ENCODE measurements at places on chromosomes 2 and 18.

GRCh38 chr2:99975386-99975785 lies 167.0 kb downstream of the AFF3 start:
- DNase-seq, result no peak

DNA sequence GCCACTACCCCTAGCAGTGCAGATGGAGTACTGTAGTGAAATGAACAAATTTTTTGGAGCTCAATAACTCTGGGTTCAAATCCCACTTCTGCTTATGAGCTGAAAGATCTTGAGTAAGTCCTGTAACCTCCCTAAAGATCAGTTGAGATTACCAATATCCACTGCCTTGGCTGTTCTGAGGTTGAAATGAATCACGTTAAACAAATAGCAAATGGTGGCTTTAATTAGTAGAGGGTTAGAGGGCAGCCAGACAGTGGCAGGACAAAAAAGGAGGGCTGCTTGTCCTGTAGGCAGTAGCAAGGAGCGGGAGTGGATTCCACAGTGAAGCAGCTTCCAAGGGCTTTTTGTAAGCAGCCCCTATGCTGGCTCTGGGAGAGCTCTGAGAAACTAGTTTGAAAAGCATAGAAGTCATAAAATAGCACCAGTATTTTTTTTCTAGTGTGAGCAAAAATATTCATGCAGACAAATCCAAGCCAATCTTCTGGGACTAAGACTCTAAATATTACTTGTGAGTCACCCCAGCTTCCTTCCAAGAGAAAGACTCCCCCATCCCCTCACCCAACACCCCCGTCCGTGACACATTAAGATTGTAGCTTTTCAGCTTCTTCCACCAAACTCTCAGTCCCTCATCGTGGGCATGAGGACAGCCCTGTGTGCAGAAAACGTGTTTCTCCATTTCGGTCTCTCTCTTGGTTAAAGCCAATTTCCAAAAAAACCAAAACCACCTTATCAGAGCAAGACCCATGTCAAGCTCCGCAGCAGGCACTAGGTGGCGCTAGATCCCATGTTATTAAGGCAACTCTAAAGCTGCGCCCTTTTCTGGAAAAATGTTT lies 123.5 kb upstream of the LGALSL start:
- peak; percentile 68 for DNase-seq

GRCh38 chr18:56789004-56789888 lies 138.1 kb downstream of the WDR7 start:
- DNase-seq, result no peak

- DNase-seq, result no peak
These were observed 367.4 kb downstream of the NCKAP5 start for GRCh38 chr2:133200684-133201421.

DNA sequence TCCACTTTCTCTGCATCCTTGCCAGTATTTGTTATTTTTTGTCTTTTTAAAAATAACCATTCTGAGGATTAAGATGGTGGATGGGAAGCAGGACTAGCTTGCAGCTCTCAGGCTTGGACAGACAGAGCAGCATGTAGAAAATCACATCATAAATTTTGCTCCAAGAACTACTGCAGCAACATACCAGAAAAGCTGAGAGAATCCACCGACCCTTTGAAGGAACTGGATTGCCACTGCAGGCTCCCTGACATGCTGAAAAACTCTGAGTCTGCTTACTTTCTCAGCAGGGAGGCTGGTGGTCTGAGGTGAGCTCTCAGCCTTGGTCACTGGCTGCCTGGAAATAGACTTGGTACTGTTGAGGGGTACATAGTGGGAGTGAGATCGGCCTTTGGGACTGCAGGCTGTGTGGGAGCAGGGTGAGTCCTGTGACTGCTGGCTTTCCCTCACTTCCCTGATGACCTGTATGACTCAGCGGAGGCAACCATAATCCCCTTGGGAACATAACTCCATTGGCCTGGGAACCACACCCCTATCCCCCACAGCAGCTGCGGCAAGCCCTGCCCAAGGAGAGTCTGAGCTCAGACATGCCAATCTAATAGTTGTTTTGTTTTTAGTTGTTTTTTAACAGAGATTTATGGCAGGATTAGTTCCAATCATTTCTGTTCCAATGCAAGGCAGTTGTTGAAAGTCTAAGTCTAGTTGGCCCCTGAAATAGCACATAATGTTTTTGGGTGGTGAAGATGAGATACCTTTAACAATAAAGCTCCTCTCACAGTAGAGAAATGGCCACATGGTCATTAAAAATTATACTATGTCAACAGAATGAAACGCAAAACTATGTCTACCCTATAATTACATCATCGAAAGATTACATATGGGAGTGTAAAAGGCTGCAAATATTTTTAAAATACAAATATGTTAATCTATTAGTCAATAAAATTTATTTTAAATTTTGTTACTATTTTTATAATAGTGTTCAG lies 414.2 kb upstream of the CHAC2 start:
- DNase-seq, result no peak

DNA sequence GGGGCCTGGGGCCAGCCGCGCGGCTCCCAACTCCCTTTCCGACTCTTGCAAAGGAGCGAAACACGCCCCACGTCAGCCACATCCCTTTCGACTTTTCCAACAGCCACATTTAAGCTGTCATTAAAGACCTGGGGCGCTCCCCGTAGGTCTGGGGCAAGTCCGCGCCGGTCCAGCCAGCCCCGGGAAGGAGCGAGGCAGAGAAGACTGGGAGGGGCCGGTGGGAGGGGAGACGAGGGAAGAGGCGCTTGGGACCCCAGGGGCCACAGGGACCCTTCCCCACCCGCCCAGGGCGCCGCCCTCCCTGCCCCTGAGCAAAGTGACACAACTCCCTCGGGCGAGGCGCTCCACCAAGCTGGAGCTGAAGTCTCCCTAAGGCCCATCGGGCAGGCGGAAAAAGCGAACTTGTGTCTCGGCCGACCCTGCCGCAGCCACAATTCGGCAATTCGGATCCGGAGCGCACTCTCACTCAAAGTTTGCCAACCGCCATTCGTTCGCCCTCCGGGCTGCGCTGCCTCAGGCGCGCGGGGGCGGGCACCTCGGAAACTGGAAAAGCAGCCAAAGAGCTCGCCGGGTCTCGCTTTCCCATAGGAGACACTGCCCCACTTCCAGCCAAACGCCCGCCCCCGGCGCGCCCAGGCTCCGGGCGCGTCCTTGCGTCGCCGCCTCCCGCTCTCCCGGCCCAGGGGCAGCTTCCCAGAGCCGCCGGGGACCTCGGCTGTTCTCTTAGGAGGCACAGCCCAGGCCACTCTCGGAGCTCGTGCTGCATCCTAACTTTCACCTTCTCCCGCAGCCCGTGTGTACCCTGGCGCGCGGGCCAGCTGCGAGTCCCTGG lies 1.1 kb upstream of the KCTD1 start:
- DNase-seq, result peak; percentile 19

DNA sequence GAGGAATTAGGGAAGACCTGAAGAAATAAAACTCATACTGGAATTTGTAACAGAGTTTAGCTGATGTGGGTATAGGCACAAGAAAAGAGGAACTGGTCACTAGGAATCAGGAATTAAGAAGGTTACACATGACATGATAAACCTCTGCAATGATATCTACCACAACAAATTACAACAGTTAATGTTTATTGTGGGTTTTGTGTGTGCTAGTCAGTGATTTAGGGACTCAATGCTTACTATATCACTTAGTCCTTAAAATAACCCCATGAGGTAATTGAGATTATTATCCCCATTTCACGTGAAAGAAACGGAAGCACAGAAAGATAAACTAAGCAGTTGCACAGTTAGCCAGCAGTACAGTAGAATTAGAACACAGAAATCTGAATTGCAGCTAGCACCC lies 415.8 kb upstream of the ZEB2 start:
- no peak for DNase-seq

DNA sequence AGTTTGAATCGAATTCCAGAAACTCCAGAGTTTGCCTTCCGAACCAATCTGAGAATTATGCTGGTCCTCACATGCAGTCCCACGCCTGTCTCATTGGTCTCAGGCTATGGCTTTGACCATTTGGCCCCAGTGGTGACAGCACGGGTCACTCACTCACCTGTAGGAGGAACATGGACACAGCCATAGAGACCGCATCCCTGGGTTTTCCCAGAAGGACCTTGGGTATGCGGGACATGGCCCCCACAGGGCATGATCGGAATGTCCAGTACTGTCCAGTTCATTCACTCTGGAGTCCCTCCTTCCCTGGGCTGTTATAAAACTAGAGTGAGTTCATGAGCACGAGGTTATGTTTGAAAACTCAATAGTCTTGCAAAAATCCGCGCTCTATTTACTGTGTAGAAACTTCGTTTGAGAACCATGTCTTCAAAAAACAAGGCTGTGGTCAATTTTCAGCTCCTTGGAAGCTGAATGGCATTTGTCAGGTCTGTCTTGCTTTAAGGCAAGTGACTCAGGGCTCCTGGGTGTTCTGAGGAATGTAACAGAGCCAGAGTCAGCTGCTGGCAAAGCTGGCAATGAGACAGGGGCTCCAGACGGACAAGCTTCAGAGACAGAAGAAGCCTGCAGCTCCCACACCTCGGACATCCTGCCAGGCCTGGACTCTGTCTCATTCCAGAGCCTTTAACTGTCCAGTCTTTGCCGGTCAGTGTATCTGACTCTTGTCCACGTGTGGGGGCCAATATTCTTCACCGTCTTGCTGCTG lies 86.7 kb upstream of the TMEM18 start:
- DNase-seq, result no peak

GRCh38 chr2:53403792-53404413 lies 363.7 kb upstream of the CHAC2 start:
- no peak for DNase-seq

- no peak for DNase-seq
These were observed 6.1 kb downstream of the ARHGEF4 start for GRCh38 chr2:130842770-130843169.

DNA sequence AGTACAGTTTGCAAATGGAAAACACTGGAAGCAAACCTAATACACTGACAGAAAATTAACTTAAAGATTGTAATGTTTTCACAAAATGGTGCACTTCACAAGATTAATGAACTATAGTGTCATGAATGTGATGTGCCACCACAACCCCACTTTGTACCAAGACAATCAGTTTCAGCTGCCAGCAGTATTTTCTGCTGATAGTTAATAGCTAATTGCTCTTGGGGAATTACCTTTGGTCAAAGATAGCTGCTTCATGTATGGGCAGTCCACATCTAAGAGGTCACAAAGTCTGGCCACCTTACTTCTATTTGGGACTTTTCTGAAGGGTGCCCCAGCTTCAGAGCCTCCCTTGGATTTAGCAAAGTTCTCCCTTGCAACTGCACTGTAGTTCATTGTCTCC lies 254.0 kb downstream of the CALCRL start:
- no peak for DNase-seq

DNA sequence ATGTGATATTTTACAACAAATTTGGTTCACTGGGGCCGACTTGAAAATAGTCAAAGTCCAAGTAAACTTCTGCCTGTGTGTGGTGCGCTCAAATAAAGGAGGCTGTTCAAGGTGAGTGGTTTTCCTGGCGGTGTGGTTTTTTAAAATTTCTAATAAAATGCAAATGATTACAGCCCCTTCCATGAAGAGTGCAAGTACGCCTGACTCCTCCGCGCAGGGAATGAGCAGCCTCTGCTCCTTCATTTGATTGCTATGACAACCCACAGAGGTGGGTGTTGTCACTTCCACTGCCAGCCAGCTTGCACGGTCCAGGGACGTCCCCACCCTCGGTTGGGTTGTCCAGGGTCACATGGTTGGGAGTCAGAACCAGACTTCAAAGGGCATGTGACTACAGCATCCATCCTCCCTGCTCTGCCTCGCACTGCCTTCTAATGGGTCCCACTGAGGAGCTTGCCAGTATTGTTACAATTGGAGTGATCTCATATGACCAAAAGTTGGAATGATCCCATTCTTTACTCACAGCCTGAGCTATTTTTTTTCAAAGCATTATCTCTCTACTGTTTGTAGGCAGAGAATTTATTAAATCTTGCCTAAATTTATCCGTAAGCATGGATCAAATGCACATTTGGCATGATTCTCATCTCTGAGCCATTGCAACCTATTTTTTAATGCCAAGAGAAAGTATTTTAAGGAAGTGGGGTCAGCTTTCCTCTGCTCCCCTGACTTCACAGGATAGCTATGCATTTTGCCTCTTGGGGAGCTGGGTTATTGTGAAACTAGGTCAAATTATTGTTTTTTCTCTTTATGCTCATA lies 121.3 kb downstream of the AGAP1 start:
- DNase-seq, result no peak

DNA sequence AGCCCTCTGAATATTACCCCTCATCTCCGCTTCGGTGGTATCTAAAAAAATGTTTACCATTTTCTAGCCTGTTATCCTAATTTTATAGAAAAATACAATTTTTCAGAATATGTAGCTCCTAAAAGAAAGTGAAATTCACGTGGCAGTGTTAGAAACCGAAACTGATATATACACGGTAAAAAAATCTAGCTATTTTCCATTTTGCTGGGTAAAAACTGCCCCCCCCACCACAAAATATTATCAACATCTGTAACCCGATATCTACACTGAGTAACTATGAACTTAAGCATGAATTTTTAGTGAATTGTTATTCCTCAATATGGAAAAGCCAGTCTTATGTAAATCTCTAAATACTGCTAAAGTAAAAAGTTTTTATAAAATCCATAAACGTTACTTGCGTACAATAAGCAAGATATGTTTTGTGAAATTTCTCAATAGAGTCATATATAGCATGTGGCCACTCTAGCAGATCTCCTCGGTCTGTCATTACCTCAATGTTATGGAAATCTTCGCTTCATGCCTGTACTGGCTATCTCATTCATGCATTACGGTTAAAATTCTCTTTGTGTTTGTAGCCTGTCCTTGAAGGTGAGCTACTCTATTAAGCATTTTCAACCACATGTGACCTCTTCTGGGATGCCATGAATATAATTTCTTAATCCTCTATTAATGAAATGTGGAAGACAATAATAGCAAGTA lies 524.2 kb downstream of the TRIB2 start:
- DNase-seq, result no peak

DNA sequence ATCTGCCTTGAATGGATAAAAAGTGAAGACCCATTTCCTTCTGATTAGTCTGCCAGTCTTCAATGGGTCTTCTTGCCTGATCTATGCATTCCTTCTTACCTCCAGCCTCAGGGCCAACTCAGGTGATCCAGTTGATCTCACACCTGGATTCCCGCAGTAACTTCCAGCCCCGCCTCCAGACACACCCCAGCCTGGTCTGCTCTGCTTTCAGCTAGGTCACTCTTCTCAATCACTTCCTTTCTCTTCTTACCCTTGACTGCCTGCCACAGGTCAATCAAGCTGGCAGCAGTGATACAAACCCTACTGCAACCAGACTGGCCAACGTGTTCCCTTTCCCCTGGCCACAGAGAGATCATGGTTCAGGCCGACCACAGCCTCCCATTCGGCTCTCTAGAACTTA lies 263.6 kb downstream of the ZNF516 start:
- DNase-seq, result no peak
